ENCODE measurements at places on chromosomes 7 and 10. TPM values are rescaled to one million over a fixed set of nuclear protein-coding genes. Genes with fewer than 3 reads are reported as not detected.

GRCh38 chr7:90604383-90604782 is 8.3 kb downstream of the CDK14 start:
- DNase-seq, result no peak

GRCh38 chr7:82194016-82194643 is 249.4 kb downstream of the CACNA2D1 start:
- DNase-seq, result peak; percentile 16

PIK3AP1 gene
- total RNA-seq, result 4.2 TPM

- no peak for DNase-seq
These were observed 18.3 kb downstream of the DGKI start for GRCh38 chr7:137828456-137828855.

NEUROG3 gene
- not detected for total RNA-seq

SYT15 gene
- total RNA-seq, result 0.14 TPM

DNA sequence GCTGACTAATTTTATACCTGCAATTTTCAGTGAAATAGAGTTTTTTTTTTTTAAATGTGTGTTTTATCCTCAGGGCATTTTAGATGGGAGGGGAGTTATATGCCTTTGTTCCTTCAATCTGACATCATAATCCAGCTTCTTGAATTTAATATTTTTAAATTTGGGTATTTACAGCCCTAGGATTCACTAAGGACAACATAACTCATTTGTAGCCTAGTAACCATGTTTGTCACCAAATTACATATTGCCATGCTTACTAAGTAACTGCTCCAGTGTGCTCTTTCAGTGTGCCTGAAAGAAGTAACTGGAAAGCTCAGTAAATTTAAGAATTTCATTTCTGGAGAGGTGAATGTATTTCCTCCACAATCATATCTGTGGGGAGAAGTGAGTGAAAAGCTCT is 56.8 kb upstream of the DGKB start:
- no peak for DNase-seq

GJD4 gene
- total RNA-seq, result not detected

- DNase-seq, result no peak
These were observed 9.9 kb upstream of the ZNF212 start for GRCh38 chr7:149229526-149229925.

STK31 gene
- total RNA-seq, result 0.12 TPM

GRCh38 chr10:35447693-35448407 is 111.5 kb downstream of the CCNY start:
- no peak for DNase-seq

DNA sequence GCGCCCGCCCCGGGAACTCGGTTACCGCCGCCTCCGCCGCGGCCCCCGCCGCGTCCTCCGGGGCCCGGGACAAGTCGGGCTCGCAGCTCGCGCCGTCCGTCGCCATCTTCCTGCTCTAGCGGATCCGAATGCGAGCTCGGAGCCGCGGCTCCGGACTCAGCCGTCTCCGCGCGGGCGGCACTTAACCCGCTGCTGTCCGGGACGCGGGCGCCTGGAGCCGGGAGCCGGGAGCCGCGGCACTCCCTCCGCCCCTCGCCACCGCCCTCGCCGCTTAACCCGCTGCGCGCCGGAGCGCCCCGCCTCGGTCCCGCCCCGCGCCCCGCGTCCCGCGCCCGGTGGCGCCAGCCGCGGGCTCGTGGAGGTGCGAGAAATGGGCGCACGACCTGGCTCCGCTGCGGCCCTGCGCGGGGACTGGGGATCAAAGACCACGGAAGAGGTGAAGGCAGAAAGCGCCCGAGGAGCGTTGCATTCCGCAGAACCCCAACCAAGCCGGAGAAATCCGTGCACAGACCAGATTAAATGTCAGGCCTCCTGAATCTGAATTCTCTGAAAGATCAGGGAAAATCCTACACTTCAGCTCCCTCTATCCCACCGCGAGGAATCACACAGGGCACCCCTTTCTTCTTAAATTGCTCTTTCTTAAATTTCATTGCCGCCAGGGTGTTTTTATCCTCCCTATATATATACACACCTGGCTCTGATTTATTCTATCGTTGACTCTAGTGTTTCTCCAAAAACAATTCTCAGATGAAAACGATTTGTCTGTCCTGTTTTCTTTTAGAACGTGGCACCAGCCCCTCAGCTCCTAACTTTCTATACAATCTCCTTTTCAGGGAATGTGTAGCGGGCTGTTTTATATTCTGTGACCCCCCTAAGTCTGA is at the start of gene CTTNBP2:
TSS of gene CTTNBP2 (minus strand) at position 132 of the 881 bp plus-strand sequence. CDS start at position 106, 26 bp downstream.
- DNase-seq, result no peak

SLC13A1 gene
- not detected for total RNA-seq

DNA sequence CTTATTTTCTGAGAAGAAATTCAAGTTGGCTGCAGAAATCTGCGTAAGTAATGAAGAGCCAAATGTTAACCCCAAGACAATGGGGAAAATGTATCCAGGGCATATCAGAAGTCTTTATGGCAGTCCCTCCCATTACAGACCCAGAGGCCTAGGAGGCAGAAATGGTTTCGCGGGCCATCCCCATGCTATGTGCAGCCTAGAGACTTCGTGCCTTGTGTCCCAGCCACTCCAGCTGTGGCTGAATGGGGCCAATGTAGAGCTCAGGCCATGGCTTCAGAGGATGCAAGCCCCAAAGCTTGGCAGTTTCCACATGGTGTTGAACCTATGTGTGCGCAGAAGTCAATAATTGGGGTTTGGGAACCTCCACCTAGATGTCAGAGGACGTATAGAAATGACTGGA is 131.9 kb downstream of the GPR37 start:
- no peak for DNase-seq

GRCh38 chr10:12466704-12467305 is 117.5 kb downstream of the CAMK1D start:
- no peak for DNase-seq

DNA sequence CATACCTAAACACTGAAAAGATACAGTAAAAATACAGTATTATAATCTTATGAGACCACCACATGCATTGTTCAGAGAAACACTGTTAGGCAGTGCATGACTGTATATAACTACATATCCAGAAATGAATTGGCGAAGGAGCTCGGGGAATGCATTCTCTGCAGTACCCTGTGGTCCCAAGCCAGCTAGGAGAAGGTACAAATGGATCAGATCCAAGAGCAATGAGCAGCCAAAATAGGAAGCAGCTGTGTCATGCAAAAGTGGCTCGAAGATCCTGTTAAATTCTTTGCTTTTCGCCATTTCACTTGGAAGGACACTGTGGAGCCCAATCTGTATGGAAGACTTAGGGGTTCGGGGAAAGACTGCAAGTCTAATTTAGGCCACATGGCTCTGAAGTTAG is 334.8 kb downstream of the TNS3 start:
- DNase-seq, result no peak

GRCh38 chr7:77537778-77538280 is 734 bp downstream of the PTPN12 start:
- DNase-seq, result no peak

GRCh38 chr10:80590585-80591125 is 53.0 kb downstream of the SH2D4B start:
- DNase-seq, result no peak

MYOF gene
- 208 TPM for total RNA-seq

DNA sequence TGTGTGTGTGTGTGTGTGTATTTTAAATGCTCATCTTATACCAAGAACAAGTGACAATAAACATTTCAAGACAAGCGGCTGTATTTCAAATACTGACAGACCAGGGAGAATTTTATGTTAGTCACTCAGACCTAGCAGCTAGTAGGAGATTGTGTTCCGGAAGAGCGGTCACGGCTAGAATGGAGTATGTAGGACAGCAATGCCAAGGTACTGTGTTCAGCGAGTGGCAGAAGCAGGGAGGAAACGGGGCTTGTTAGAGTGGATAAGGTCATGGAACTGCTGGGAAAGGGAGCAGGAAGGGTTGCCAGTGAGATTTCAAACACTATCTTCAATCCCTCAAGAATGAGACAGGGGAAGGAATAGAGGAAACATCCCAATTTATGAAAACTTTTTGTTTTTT is 260.5 kb upstream of the PITRM1 start:
- DNase-seq, result peak; percentile 70

- no peak for DNase-seq
These were observed 7.5 kb upstream of the EBF3 start for GRCh38 chr10:129971381-129972144.

DNA sequence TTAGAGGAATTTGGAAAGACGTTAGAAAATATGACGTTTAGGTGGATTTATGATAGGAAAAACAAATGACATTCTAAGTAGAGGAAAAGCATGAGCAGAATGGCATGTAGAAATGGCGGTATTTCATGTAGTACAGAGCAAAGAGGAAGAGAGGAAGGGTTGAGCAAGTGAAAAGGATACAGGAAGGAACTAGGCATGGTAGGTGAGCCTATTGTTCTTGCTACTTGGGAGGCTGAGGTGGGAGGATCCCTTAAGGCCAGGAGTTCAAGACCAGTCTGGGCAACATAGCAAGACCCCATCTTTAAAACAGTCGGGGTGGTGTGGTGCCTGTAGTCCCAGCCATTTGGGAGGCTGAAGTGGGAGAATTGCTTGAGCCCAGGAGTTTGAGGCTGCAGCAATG is 1.2 kb downstream of the GTPBP10 start:
- DNase-seq, result no peak

GRCh38 chr7:10677211-10677610 is 296.5 kb upstream of the PHF14 start:
- no peak for DNase-seq

PNLIPRP3 gene
- not detected for total RNA-seq

DNA sequence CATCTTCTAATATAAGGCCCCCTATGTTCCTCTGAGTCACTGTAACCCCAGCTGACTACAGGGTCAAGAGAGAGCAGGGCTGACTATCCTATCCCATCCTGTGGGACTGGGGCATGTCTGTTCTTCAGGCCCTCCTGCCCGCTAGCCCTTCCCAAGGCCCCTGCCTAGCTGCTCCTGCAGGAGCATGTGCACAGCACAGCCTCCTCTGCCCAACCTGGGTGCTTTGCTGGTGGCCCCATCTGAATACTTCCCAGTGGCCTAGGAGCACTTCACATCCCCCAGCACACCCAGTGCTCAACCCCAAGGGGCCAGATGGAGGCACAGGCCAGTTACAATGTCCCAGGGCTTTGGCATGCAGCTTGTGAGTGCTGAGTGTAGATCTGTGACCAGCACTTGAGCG is 37.3 kb downstream of the AGBL3 start:
- no peak for DNase-seq

DNA sequence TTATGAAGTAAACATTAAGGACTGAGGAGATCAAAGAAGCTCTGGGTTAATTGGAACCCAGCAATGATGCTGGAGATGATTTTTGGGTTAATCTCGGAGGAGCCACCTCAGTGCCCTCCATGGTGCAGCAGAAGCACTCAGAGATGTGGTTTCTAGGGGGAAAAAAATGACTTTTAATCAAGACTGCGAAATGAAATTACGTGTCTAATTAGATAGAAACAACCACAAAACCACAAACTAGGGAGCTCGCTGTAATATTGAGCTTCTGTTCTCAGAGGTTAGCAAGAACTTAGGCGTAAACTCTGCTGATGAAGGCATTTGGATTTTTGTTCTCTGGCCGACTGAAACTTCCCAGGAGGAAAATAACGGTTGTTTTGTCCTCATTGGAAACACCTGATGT is 319.0 kb downstream of the GRID1 start:
- no peak for DNase-seq

GRCh38 chr10:98673171-98673782 is 226.5 kb upstream of the HPS1 start:
- no peak for DNase-seq

CYP2E1 gene
- 0.17 TPM for total RNA-seq

STEAP1 gene
- 3.4 TPM for total RNA-seq

DNA sequence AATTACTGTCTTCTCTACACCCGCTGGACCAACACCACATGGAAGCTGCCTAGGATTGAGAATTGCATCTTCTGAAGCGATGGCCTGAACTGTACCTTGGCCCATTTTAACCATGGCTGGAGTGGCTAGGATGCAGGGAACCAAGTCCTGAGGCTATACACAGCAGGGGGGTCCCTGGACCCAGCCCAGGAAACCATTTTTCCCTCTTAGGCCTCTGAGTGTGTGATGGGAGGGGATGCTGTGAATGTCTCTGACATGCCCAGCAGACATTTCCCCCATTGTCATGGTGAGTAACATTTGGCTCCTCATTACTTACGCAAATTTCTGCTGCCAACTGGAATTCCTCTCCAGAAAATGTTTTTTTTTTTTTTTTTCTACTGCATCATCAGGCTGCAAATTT is 822.7 kb downstream of the PCDH15 start:
- no peak for DNase-seq

GRCh38 chr7:30705008-30705407 is 22.8 kb upstream of the CRHR2 start:
- no peak for DNase-seq

GRCh38 chr10:125711110-125711750 is 8.3 kb upstream of the EDRF1 start:
- no peak for DNase-seq

DNA sequence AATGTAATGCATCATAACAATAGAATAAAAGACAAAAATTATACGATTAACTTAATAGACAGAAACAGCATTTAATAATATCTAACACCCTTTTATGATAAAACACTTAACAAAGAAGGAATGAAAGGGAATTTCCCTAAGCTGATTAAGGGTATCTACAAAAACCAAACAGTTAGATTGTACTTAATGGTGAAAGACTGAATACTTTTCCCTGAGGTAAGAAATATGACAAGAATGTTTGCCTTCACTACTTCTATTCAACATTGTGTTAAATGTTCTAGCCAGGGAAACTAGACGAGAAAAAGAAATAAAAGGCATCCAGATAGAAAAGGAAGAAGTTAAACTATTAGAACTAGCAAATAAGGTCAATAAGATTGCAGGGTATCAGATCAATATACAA is 276.9 kb downstream of the BAMBI start:
- no peak for DNase-seq

DNA sequence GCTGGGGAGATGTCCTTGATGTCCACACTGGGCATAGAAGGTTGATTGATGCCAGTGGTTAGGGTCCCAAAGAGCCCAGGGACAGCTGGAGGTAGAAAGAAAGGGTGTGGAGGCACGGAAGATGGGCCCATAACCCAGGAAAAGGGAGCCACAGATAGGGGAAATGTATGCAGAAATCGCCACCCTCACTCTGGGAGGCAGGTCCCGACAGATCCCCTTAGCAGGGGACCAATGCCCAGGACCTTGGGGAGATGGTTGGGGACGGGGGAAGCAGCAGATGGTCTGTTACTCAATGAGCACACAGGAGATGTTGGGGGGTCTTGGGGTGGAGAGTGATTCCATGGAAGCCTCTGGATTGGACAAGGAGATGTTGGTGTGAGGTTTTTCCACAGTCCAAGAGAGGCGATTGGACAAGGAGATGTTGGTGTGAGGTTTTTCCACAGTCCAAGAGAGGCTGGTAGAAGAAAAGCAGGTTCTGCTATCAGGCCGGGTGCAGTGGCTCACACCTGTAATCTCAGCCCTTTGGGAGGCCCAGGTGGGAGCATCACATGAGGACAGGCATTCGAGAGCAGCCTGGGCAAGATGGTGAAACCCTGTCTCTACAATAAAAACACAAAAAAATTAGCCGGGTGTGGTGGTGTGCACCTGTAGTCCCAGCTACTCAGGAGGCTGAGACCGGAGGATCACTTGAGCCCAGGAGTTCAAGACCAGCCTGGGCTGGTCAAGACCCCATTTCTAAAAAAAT is 7.0 kb upstream of the PPP1R35 start:
- DNase-seq, result no peak

- no peak for DNase-seq
These were observed 257.8 kb downstream of the PCLO start for GRCh38 chr7:82904871-82905270.
